Stimulated activated CD8-positive, alpha-beta memory T cell treated with anti-CD3 and anti-CD28 coated beads, Interleukin-15, amount 100 ng/mL, for 4 hours (primary cell): ENCODE measurements at places on chromosomes 7 and 10.

GRCh38 chr7:43170571-43170970, 58.1 kb downstream of the HECW1 start:
- DNase-seq, result no peak

DNA sequence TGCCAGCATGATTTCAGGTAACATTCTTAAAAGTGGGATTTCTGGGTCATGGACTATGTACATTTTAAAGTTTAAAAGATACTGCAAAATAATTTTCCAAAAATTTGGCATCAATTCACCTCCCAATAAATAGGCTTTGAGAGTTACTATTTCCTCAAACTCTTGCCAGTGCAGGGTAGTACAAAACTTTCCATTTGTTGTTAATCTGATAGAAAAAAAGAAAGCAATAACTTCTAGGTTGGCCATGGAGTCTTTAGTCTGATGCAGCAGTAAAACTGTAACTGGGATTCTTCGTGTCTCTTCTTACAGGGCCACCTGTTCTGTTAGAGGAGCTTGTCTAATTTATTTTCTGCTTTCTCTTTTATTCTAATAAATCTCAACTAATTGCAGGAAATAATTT, 241.1 kb downstream of the MAGI2 start:
- DNase-seq, result no peak

- DNase-seq, result no peak
Measured at GRCh38 chr10:13969792-13970140, 361.0 kb downstream of the FRMD4A start.

DNA sequence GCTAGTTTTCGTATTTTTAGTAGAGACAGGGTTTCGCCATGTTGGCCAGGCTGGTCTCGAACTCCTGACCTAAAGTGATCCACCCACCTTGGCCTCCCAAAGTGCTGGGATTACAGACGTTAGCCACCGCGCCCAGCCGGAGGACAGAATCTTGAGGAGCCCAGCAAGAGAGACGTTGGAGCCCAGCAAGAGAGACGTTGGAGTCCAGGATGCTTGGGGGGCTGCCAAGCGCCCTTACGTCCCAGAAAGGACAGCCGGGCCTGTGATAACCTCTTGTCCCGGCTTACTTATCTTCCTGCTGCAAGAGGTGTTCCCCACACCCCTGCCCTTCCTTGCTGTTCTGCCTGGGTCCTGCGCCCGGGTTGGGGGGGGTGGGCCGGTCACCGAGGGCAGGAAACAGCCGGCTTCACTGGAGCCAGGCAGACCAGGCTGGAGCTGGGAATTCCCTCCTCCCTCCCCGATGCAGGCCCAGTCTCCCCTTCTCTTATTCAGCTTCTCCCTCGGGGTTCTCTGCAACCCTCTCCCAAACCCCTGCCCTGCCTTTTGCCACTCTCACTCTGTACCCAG, 1.9 kb upstream of the EPHB4 start:
- DNase-seq, result no peak

- no peak for DNase-seq
Measured at GRCh38 chr10:98487649-98488048, 40.9 kb upstream of the HPS1 start.

DNA sequence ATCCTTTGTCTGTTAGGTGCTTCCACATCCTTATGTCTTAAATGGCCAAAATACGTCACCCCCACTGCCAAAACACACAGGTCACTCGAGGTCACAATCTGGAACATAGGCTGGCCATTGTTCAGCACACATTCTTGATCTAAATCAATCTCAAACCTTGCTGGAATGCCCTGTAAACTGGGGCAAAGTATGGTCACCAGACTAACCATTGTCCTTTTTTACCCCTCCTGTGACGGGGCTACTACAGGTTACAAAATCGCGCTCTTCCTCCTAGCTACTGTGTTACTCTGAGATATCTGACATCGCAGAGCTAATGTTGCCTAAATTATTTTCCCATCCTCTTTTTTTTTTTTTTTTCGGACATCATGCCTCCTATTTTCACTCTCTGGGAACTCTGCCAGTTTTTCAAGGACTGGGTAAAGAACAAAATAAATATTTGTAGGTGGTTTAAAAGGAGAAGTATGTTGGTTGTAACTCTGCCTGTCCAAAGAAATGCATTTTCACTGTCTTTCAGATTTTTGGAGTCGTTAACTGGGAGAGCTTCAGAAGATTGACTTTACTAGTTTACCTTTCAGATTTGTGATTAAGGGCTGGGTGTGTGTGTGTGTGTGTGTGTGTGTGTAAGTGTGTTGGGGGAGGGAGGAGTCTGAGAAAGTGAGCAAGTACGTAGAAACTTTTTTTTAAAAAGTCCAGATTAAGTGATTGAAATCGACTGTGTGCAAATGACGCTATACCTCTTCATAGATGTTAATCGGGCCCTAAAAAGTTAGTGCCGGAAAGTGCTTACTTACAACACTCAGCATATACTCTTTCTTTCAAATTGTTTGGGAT, 942 bp upstream of the KIAA1217 start:
- DNase-seq, result no peak

DNA sequence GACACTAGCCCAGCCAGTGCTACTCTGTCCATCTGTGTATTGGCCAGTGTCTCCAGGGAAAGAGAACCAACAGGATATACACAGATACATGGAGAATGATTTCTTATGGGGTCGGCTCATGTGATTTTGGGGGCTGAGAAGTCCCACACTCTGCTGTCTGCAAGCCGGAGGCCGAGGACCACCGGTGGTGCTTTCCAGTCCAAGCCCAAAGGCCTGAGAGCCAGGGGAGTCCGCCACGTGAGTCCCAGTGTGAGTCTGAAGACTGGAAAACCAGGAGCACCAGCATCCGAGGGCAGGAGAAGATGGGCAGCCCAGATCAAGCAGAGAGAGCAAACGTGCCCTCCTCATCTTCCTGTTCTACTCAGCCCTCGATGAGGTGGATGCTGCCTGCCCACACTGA, 71.5 kb downstream of the C10orf143 start:
- DNase-seq, result no peak

DNA sequence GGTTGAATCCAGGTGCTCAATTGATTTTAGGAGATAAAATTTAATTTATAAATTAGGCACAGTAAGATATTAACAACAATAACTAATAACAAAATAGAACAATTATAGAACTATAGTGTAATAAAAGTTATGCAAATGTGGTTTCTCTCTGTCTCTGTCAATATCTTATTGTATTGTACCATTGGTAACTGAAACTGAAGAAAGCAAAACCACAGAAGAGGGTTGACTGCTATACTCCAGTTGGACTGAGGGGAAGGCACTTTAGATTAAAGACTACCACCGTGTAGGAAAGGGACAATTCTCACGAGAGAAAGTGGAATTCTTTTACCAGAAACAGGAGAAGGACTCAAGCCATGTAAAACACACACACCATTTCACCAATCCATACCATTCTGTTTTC, 967.1 kb downstream of the PCDH15 start:
- DNase-seq, result no peak

DNA sequence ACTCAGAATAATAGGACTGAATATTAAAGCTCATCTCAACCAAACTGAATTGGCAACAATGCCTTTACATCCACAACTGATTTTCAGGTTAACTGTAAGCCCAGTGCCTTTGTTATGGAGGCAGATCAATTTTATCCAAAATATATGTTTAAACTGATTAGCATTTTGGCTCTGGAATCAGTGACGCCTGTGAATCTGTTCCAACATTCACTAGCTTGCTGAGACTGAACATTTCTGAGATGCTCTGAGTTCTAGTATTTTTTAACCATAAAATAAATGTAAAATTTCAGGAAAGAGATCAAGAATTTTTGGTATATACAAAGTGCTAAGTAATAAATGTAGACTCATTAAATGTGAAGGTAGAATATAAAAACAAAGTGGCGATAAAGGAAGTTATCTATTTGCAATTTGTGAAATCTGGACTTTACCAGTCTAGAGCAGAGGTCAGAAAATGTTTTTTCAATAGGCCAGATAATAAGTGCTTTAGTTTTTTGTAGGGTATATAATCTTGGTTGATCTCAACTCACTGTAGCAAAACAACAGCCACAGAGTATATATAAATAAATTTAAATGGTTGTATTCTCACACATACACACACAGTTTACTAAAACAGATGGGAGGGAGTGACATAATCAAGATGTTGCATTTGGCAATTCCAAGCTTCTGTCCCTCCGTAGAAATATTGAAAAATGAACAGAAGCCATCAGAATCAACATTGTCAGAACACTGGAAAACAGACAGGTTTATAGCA, 560.3 kb downstream of the ZWINT start:
- no peak for DNase-seq

- no peak for DNase-seq
Measured at GRCh38 chr7:42065942-42066341, 171.1 kb downstream of the GLI3 start.

DNA sequence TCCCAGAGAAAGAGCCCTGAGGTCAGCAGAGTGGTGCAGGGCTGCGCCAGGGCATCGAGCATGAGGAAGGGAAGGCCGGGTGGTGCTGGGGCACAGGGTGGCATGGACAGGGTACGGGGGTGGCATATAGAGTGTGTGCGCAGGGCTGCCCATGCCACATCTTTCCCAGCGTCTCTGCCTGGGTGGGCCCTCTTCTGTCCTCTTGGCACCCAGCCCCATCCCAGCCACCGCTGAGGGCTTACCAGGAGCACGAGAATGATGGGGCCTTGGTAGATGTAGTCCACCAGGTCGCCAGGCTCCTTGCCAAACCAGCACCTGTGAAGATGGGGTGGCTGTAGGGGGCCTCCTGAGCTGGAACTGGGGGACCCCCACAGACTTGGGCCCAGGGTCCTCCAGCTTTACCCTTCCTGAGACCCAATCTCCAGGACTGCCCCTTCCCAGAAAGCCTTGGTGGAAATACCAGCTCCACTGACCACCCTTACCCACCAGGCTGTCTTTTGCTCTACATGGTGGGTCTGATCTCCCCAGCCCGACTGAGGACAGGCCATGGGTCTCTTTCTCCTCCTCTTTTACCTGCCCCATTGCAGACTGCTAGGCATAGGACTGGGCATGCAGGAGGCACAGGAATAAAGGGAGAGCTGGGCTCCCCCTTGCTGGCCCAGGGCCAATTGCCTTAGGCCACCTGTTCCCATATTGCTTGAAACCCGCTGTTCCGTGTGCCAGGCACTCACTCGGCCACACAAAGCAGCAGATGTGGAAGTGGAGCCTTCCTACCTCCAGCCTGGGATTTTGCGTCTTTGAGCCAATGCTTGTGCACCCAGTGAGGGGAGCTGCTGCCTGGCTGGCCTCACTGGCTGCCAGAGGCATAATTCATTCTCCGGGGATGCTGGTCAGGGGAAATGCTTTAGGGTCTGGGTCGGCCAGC, 21.7 kb downstream of the CRHR2 start:
- no peak for DNase-seq

- no peak for DNase-seq
Measured at GRCh38 chr10:103566536-103566935, 73.0 kb downstream of the NEURL1 start.
